ENCODE measurements at places on chromosomes 2 and 18. TPM values are rescaled to one million over a fixed set of nuclear protein-coding genes. Genes with fewer than 3 reads are reported as not detected.

DNA sequence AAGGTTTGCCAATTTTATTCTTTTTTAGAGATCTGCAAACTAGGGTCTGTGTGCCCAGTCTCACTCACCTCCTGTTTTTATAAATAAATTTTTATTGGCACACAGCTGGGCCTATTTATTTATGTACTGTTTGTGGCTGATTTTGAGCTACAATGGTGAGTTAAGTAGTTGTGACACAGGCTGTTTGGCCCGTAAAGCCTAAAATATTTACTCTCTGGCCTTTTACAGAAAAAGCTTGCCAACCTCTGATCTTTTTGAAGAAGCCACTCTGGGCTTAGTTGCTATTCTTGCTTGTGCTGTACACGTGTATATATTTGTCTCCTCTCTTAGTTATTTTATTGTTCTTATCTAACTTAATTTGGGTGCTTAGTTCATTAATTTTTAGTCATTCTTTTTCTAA is 14.5 kb downstream of the NAB1 start:
- DNase-seq, result no peak

Gene AKAIN1
- not detected for total RNA-seq

GRCh38 chr2:230060672-230061293 is 7.9 kb downstream of the SLC16A14 start:
- no peak for DNase-seq

- DNase-seq, result no peak
These were observed 3.2 kb upstream of the RNF149 start for GRCh38 chr2:101311696-101312017.

GRCh38 chr2:242098445-242099128 is 229.1 kb downstream of the RTP5 start:
- DNase-seq, result no peak

- DNase-seq, result no peak
These were observed 55.5 kb downstream of the DPP4 start for GRCh38 chr2:162018530-162018929.

DNA sequence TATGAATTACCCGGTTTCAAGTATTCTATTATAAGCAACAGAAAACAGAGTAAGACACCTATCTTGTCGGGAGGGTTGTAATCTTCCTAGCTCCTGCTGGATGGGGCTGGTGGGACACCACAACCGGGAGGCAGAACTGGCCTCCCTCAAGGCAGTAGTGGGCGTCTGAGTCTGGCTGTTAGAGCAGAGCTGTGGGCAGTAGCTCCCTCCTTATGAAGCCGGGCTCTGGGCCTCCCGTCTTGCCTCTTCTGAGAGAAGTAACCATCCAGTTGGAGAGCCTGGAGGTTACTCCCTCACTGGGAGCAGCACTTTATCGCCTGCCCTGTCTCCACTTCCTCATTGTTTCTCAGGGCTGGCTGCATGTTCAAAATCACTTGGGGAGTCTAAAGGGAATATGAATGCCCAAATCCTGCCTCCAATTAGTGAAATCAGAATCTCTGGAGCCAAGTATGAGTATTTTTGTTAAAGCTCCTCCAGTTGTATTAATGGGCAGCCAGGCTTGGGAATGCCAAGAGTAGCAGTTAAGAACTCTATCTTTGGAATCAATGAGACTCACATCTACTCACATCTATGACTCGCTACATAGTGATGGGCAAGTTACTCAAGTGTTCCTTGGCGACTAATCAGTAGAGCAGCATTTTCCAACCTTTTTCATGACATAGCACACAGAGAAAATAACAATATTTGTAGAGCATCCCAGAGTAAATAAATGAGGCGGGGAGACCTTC is 27.3 kb upstream of the NRP2 start:
- DNase-seq, result no peak

Gene CNDP1
- total RNA-seq, result not detected

DNA sequence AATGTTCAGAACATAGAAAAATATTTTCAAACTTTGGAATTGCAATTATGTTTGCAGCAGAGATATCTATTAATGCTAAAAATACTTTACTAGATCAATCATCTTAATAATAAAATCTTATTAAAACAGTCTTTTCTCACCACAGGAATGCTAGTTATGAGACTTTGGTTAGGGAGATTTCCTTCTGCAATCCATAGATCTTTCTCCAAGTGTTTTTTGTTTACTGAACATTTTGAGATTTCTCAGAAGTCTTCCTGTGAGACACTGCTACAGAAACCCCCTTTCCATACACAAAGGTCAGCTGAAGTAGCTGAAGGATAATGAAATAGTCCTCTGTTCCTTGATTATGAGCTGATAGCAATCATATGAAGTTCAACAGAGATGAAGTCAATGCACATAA is 59.4 kb upstream of the RAPH1 start:
- DNase-seq, result no peak

GRCh38 chr2:67214585-67215185 is 182.4 kb upstream of the ETAA1 start:
- DNase-seq, result no peak

GRCh38 chr18:74288041-74288440 is 3.7 kb downstream of the CYB5A start:
- no peak for DNase-seq

- DNase-seq, result peak; percentile 42
These were observed 677 bp downstream of the GAD1 start for GRCh38 chr2:170817093-170818035.
